T-helper 17 cell (primary cell): ENCODE measurements at places on chromosomes 7 and 10.

DNA sequence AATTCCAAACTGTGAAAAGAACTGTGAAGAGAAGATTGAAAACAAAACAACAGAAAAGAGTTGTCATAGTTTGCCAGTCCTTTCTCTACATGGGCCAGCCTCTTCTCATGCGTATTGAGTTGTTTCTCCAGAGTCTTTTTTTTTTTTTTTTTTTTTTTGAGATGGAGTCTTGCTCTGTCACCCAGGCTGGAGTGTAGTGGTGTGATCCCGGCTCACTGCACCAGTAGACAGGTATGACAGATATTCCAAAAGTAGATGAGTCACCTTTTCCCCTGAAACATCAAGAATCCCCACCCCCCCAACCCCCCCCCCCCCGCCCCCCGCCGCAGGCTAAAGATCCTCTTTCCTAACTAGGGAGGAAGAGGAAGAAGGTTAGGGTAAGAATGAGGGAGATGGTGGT is 15.6 kb upstream of the KMT2C start:
- DNase-seq = no peak
- H3K27me3 ChIP-seq = no peaks in the 10 kb centered on the region
- H3K4me1 ChIP-seq = no peaks in the 10 kb centered on the region
- no peak overlapping the region for H3K4me3 ChIP-seq

- no peak for DNase-seq
- peaks cover 14% of the 10 kb centered on the region for H3K4me1 ChIP-seq
- no peak overlapping the region for H3K4me3 ChIP-seq
Observed at GRCh38 chr10:46254007-46254383, 32.8 kb upstream of the ANTXRL start.

- H3K4me1 ChIP-seq = peaks cover 14% of the 10 kb centered on the region
- peak overlapping the region; percentile 56 for H3K27ac ChIP-seq
- no peak overlapping the region for H3K4me3 ChIP-seq
Observed at GRCh38 chr7:28104041-28104541, 76.5 kb downstream of the JAZF1 start.

DNA sequence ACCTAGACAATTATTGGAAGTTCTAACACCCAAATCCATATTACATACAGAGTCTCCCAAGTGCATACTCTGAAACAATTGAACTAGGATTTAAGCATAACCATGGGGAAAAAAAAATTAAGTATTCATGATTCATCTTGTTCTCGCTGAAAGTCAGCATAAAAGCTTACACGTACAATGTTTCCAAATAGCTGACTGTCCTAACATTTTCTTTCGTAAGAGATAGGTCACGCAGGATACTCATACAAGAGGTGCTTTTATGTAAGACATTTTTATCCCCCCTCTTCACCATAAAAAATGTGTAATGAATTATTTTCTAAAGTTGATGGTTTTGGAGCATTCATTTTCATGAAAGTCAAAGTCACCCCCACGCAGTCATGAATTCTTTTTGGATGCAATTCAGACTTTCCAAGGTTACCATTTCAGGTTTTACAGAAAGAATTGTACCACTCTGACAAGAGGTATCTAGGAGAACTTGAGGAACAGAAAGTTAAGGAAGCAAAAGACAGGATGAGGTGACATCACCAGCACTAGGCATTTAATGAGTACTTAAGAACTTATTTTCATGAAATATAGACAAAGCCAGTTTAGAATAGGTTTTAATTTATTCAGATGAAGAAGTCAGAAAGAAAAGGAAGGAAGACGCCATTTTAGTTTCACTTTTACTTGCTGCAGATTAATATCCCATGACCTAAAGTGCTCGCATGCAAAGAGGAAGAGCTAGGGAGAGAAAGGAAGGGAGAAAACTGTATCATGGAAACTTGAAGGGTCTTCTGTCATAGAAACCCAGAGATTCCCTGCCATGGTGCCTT is 55.8 kb downstream of the TMEM26 start:
- peak overlapping the region; percentile 91 for H3K4me3 ChIP-seq
- no peak for DNase-seq
- H3K4me1 ChIP-seq = peaks cover 7% of the 10 kb centered on the region
- peak overlapping the region; percentile 93 for H3K27ac ChIP-seq

GRCh38 chr7:134639683-134640279 is 6.9 kb upstream of the BPGM start:
- H3K27ac ChIP-seq = no peak overlapping the region
- H3K4me1 ChIP-seq = peaks cover 11% of the 10 kb centered on the region
- no peak for DNase-seq
- no peak overlapping the region for H3K4me3 ChIP-seq
- no peaks in the 10 kb centered on the region for H3K27me3 ChIP-seq

DNA sequence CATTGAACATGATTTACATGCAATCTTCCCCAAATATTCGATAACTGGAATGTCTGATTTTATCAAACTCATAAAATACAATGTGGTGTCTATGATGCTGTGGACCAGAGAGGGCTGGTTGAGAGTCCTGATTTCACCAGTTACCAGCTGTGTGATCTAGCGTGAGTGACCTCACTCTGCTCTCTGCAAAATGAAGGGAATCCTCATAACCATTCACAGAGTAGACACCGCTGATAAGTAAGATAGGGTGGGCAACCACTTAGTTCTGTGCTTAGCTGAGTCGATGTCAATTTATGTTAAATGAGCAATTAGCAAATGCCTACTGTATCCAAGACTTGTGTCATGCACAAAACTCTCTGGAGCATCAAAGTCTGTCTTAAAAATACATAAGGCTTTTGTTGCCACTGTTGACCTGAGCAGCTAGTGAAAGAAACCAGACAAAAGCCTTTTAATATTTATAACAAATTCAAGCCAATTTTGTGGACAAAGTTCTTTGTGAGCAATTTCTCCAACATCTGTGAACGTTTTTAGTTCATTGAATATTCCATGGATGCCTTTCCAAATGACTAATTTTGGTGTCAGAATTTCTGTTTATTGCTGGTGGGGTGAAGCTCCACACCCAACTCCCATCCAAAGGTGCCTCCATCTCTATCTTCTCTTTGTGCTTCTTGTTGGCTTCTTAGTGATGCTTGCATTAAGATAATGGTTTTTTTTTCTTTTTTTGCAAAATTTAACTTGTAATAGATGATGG is 314.2 kb downstream of the ADRA2A start:
- DNase-seq = no peak
- H3K27me3 ChIP-seq = peaks cover 19% of the 10 kb centered on the region
- no peaks in the 10 kb centered on the region for H3K36me3 ChIP-seq
- no peak overlapping the region for H3K27ac ChIP-seq
- no peaks in the 10 kb centered on the region for H3K4me1 ChIP-seq

GRCh38 chr7:71323726-71324125 is 191.8 kb downstream of the GALNT17 start:
- H3K4me1 ChIP-seq = no peaks in the 10 kb centered on the region
- H3K4me3 ChIP-seq = no peak overlapping the region
- H3K27me3 ChIP-seq = no peaks in the 10 kb centered on the region
- H3K27ac ChIP-seq = no peak overlapping the region

DNA sequence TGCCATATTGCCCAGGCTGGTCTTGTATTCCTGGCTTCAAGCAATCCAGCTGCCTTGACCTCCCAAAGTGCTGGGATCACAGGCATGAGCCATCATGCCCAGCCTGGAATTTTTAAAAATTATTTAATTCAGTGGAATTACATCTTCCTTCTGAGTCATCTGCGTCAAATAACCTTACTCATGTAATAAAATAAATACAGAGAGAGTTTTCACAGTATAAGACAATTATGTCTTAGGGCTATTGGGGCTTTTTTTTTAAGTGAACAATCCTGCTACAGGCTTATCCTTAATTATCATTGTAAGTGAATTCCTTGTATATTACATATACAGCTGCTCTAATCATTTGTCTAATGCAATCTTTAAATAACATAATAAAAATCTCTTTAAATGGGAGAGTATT is 108.3 kb downstream of the MAPK8 start:
- no peak overlapping the region for H3K4me3 ChIP-seq
- peaks cover 15% of the 10 kb centered on the region for H3K36me3 ChIP-seq
- DNase-seq = no peak
- H3K27ac ChIP-seq = no peak overlapping the region

DNA sequence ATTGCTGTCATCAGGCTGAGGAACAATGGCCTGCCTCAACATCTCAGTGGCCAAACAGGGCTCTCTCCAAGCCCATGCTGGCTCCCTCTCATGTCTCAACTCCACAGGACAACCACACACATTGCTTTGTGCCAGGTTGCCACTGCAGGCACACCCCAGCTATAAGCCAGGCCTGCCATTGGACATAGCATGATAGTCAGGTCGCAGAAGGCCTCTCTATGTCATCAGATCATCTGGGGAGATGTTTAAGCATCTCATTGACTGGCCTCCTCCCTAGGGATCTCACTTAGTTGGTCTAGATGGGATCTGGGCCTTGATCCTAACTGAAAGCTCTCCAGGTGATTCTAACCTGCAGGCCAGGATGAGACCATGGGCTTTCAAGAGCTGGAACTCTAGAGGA is 257.2 kb downstream of the GRID1 start:
- DNase-seq = no peak
- no peak overlapping the region for H3K27ac ChIP-seq
- H3K27me3 ChIP-seq = no peaks in the 10 kb centered on the region
- no peak overlapping the region for H3K4me3 ChIP-seq

GRCh38 chr10:96505150-96506136 is 8.3 kb downstream of the TLL2 start:
- H3K36me3 ChIP-seq = peaks cover 4% of the 10 kb centered on the region
- DNase-seq = no peak
- no peak overlapping the region for H3K4me3 ChIP-seq
- H3K27me3 ChIP-seq = peaks cover 17% of the 10 kb centered on the region

- H3K4me1 ChIP-seq = no peaks in the 10 kb centered on the region
- no peak for DNase-seq
- H3K4me3 ChIP-seq = no peak overlapping the region
- no peak overlapping the region for H3K27ac ChIP-seq
- H3K27me3 ChIP-seq = peaks cover 33% of the 10 kb centered on the region
Observed at GRCh38 chr10:44769450-44769849, 141.7 kb upstream of the TMEM72 start.

DNA sequence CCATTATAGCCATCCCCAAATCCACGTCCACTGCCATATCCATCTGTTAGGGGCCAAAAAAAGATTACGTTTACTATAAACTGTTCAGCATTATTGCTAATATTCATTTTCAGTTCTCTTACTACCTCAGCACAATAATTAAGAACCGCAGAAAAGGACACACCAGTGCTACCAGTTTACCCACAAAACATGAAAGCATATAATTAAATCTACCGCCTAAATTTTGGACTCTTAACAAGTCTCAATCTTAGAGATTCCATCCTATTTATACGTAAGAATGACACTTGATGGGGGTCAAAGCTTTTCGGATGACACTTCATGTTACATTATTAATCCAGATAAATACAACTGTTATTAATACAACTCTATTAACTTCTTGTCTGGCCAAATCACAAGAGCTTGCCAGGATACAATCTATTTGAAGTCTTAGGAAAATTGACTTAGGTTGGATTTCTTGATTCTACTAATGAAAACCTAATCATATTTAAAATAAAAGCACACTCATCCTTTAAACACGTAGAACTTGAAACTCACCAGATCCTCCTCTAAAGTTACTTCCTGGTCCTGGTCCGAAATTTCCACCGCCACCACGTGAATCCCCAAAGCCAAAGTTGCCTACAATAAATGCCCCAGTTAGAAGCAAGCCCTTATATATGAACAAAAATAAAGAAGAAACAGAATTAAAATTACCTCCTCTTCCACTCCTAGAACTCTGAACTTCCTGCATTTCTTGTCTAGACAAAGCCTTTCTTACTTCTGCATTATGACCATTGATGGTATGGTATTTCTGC is 4.5 kb downstream of the HNRNPA2B1 start:
- H3K4me1 ChIP-seq = peaks cover 64% of the 10 kb centered on the region
- peak overlapping the region; percentile 84 for H3K4me3 ChIP-seq
- no peak for DNase-seq

DNA sequence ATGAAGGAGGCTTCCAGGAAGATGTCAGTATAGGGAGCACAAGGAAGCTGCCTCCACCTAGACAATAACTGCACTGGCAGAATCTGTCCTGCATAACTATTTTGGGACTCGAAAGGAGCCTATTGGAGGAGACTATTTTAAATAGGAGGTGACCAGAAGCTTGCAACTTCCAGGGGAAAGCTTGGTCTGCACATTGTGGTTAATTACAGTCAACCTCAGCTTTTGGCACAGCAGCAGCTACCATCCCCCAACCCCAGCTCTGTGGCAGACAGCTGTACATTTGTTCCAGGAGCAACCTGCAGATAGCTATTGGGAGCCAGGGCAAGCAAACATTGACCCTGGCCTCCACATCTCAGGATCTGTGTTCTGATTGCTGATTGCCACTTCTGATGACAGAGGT is 46.3 kb upstream of the NANOS1 start:
- H3K27me3 ChIP-seq = peaks cover 4% of the 10 kb centered on the region
- no peak overlapping the region for H3K27ac ChIP-seq
- H3K36me3 ChIP-seq = no peaks in the 10 kb centered on the region
- no peak for DNase-seq
- H3K4me1 ChIP-seq = peaks cover 7% of the 10 kb centered on the region

- H3K36me3 ChIP-seq = no peaks in the 10 kb centered on the region
- H3K27ac ChIP-seq = no peak overlapping the region
- H3K4me3 ChIP-seq = no peak overlapping the region
- no peak for DNase-seq
Observed at GRCh38 chr7:17560516-17560915, 262.1 kb downstream of the AHR start.

DNA sequence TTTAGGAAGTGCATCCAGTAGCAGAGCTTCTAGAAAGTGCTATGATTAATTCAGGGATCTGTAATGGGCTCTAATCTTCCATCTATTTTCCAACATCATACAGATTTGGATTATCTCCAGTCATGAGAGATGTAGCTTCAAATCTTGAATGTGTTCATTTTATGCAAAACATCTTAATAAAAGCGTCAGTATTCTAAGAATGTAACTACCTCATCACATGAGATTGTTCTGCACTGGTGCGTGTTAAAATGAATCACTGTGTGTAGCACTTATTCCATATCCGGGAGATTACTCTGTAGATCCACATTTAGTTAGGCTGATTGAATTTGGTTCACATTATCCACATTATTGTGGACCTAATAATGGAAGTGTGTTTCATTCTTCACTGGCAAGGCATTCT is 344.9 kb upstream of the CHRM2 start:
- H3K4me3 ChIP-seq = no peak overlapping the region
- no peaks in the 10 kb centered on the region for H3K4me1 ChIP-seq
- H3K27ac ChIP-seq = no peak overlapping the region
- no peaks in the 10 kb centered on the region for H3K27me3 ChIP-seq

DNA sequence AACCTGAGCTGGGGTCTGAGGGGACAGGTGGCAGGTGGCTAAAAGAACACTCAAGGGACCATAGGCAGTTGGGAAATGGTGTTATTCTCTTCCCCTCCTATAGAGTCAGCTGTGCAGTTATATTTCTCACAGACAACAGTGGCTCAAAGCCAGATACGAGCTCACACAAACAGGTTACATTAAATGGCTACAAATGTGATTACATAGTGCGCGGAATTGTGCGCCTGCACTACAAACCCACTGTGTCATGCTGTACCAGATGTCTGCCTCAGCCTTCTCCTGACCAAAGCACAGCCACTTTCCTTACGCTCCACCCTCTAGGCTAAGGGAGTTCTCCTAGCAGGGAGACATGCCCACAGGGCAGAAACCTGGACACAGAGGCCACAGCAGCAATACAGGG is 387.2 kb downstream of the CNTNAP2 start:
- H3K36me3 ChIP-seq = no peaks in the 10 kb centered on the region
- no peaks in the 10 kb centered on the region for H3K4me1 ChIP-seq
- no peak overlapping the region for H3K4me3 ChIP-seq
- no peak for DNase-seq
